D341Med (cell line): ENCODE measurements at places on chromosomes 2 and 18.

GRCh38 chr2:62795341-62795740 lies 89.8 kb downstream of the EHBP1 start:
- no peak for DNase-seq

- no peak for DNase-seq
Observed at GRCh38 chr18:44823286-44823685, 142.6 kb downstream of the SETBP1 start.

DNA sequence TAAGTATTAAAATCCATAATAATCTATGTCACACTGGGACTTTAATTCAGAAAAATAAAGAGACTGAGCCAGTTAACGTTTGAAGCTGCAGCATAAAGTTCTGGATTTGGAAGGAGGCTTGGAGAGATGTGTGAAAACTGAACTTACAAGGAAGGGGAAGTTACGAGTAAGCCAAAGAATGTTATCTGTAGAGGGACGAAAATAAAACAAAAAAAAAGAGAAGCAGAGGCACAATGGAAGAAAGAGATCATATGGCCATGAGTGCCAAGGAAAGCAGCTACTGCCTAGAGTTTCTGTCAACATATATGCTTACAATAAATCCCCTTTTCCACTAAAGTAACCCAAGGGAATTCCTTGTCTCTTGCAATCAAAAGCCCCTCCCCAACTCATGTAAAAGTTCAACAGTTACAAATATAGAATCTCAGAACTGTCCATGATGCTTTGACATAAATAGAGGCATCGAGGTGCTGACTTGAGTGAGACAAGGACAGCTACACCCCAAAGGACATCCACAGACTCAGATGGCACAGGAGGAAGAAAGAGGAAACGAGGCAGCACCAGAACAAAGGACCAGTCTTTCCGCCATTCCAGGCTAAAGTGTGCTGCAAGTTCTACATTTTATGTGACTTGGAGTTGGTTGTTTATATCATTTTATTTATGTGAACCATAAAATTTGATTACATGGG lies 16.1 kb upstream of the ARL5A start:
- DNase-seq = no peak

- no peak for DNase-seq
Observed at GRCh38 chr2:211035548-211036185, 479.3 kb downstream of the CPS1 start.

GRCh38 chr2:85713836-85714235 lies 19.7 kb downstream of the GNLY start:
- no peak for DNase-seq

DNA sequence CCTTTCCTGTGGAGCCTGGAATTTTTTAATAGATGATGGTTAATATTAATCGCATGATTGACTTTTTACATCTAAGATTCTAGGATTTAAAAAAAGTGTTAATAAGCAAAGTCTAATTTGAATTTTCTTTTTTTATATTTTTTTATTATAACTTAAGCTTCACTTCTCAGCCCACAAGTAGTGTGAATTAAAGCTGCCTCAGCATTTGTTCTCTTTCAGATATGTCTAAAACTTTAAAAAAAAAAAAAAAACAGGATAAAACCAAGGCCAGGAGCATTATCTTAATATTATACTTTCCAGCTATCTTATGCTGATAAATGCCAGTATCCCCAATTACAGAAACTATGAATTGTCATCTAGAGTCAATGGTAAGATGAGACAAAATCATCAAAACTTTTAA lies 109.7 kb downstream of the CD226 start:
- no peak for DNase-seq

DNA sequence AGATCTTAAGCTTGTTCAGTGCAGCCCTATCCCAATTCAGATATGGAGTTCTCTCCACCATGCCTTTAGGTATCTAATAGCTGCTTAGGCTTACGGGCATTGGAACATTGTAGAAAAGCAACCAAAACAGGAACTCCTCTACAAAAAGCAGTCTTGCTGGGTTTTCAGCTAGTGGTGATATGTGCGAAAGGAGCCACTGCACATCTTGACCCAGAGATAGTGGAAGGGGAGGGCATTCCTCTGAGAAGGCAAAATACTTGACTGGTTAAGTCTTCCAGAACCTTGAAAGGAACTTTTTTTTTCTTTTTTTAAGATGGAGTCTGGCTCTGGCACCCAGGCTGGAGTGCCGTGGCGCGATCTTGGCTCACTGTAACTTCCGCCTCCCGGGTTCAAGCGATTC lies 2.6 kb upstream of the TNFAIP6 start:
- no peak for DNase-seq

DNA sequence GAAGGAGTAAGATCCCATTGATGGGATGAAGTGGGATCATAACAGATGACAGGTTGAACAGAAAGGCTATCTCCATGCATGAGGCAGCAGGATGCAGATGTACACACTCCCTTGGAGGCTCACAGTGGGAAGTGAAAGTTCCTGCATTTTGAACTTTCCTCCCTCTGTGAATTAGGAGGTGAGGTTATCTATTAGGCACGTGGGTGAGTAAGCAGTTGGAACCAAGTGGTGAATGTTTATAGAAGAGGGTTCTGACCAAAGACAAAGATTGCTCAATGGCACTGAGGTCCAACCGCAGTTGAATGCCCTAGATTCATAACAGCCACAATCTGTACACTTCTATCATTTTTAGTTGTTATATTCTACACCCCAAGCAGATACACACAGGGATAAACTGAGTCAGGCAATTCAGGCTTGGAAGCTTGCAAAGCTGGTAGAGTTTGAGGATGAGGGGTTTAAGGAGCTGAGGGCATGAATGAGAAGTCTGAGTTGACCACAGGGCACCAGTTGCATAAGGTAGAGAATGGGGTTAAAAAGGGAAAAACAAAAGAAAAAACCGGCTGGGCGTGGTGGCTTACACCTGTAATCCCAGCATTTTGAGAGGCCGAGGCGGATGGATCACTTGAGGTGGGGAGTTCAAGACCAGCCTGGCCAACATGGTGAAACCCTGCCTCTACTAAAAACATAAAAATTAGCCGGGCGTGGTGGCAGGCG lies 7.1 kb upstream of the KCMF1 start:
- no peak for DNase-seq

GRCh38 chr2:235011929-235012631 lies 60.3 kb downstream of the SH3BP4 start:
- DNase-seq = no peak

- no peak for DNase-seq
Observed at GRCh38 chr2:10446631-10447030, 1.5 kb downstream of the ODC1 start.

GRCh38 chr18:35441857-35442595 lies 55.7 kb downstream of the INO80C start:
- DNase-seq = no peak

DNA sequence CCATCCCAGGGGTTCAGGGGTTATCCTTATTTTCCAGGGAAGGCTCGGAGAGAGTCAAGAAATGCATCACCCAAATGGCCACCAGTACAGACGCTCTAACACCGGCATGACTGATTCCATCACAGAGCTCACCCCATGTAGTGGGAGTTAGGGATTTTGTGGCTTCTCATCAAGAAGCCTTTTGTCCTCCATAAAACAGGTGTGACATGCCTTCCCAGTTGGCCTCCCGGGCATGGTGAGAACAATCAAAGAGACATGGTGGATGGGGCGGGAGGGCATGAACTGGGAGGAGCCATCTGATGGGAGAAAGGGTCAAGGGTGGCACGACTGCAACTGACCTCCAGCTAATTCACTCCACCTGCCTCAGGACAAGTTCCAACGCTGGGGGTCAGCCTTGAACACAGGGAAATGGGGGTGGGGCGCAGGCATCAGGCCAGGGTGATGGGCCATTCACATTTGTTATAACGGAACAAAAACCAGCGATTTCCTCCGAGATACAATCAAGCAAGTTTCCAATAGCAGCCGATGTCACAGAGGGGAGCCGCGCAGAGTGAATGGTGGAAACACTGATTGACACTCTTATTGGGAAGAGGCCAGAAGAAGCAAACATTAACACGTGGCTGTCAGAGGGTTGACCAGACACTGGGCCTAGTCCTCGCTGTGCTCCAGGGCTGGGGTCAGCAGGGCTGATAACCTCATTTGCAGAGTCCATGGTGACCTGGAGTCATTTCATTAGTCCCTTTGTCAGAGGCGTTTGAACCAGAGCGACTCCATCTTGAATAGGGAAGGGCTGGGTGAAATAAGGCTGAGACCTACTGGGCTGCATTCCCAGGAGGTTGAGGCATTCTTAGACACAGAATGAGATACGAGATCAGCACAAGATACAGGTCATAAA lies 80.5 kb upstream of the HPCAL1 start:
- DNase-seq = no peak

GRCh38 chr2:67851956-67852824 lies 210.6 kb downstream of the C1D start:
- no peak for DNase-seq
